ENCODE measurements at places on chromosomes 12 and 14.

- no peak for DNase-seq
These were observed 68.6 kb downstream of the HMGA2 start for GRCh38 chr12:65892841-65893251.

DNA sequence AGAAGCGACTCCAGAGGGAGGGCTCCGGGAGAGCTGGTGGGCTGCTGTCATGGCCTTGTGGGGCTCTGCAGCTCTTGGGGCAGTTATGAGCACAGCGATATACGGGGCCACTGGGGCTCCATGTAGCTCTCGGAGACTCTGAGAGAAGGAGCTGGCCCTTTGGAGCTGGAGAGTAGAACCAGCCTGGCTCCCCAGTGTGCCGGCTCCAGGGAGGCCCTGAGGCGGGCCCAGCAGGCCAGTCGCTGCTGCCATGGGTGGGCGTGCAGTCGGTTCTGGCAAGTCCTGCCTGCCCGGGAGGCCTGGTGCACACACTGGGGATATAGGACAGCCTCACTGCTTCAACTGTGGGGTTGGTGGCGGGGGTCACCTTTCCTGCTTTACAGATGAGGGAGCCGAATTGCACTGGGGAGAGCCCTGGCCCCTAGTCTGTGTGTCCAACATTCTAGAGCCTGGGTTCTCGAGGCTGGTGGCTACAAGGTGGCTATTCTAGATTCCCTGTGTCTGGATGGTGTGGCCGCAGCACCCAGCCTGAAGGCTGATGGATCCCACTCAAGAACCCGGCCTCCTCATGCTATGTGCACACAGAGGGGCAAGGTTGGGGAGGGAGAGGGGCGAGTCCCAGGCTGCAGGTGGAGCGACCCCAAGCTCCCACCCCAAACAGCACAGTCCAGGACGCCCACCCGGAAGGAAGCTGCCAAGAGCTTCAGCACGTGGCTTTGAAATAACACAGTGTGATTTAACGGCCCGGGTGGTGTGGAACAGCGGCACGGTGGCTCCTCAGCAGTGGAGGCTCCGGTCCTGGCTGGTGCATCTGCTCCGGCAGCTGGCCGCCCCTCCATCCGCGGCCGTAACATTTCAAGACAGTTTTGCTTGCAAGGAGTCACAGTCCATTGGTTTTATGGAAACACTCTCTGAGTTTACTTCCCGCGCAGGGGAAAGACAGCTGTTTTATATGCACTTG is 188.3 kb upstream of the C14orf180 start:
- DNase-seq, result no peak

GRCh38 chr12:2393016-2393415 is 340.2 kb downstream of the CACNA1C start:
- no peak for DNase-seq

- peak; percentile 82 for DNase-seq
These were observed at the start of gene RASAL1 for GRCh38 chr12:113135178-113136127. Gene RASAL1, minus strand, starts transcription at chr12:113135761. Its CDS starts 299 bp downstream, at chr12:113135462.

DNA sequence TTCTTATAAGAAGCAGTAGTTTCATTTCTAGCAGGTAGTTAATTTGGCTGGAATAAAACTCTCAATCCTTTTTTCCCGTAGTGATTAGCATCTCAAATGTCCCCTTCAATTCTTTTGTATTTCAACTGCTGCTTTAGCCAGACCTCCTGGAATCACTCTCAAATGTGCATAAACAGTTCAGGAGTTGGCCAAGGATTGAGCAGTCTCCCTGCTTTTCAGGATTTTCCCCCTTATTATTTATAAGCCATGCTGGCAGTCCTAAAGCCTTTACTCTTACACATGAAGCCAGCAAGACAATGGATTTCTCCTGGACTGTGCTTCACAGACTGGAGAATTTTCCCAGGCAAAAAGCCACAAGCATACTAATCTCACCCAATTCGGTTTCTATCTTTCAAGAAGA is 950.1 kb downstream of the VRK1 start:
- no peak for DNase-seq

- DNase-seq, result no peak
These were observed 22.4 kb upstream of the GPR33 start for GRCh38 chr14:31510222-31510621.

- no peak for DNase-seq
These were observed 2.4 kb downstream of the EMP1 start for GRCh38 chr12:13198876-13199275.

DNA sequence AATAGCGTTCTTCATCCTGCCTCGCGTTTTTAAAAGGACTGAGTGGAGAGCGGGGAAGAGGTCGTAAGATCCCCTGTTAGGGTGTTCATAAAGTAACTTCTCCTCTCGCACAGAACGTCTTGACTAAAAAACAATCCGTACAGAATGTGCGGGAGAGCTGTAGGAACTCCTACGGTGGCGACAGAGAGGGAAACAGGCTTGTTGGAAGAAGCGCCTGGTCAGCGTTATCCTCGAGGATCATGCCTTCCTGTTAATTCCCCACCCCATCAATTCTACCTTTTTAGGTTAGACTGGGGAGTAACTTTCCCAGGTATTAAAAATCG is 399 bp upstream of the WASHC4 start:
- no peak for DNase-seq

- no peak for DNase-seq
These were observed 141.1 kb upstream of the LHX5 start for GRCh38 chr12:113612793-113613192.

GRCh38 chr14:73394317-73394716 is 64.0 kb downstream of the NUMB start:
- no peak for DNase-seq

DNA sequence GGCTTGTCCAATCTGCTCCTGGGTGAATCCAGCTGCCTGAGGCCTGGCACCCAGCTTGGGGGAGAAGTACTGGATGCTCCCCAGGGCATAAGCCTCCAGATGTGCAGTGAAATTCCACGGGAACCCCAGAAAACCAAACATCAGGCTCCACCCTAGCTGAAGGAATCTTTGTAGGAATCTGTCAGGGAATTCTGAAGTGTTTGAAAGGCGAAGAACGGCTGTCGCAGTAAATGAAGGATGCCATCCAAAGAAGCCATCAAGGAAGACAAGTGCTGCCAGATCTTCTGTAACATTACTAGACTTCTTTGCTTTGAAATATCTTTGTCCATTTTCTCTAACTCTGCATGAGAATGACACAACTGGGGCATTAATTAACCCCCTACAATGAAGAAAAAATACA is 219.4 kb downstream of the FOXN3 start:
- DNase-seq, result no peak

- no peak for DNase-seq
These were observed 21.2 kb downstream of the ZBTB42 start for GRCh38 chr14:104821971-104822608.

GRCh38 chr14:24332268-24332993 is 2.4 kb downstream of the ADCY4 start:
- DNase-seq, result peak; percentile 46

DNA sequence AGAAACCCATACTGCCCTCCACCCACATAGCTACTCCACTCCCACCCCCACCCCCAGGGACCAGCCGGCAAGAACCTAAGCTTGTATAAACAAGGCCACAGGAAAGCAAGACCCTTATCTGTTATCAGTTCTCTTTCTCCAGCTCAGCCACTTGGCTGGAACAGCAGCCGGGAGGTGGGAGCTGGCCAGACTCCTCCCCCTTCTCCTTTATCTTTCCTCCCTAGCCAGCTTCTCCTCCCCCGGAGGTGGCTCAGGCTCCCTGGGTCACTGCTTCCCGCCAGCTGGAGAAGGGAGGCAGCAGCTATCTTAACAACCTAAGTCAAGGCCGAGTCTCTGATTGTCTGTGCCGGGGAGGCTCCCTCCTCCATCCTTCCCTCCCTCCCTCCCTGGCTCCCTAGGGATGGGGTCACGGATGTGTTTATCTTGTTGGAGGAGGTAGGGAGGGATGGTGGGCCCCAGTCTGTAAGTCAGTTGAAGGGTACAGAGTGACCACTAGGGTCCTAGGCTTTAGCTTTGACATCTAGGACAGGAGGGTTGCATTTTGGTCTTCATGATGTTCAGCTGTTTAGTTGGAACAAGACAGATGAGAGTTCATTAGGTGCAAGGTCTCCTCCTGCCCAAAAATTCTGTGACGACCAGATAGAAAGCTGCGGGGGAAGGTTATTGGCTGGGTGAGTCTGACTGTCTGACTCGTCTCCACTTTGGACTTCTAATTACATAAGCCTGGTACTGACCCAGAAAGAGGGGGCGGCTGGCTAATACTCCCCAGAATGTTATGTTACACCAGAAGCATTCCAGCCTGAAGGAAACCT is 29.7 kb downstream of the ZFP36L1 start:
- no peak for DNase-seq

- no peak for DNase-seq
These were observed 156.8 kb downstream of the ERC1 start for GRCh38 chr12:1147821-1148220.

GRCh38 chr12:126117502-126117901 is 1052.3 kb downstream of the AACS start:
- no peak for DNase-seq

DNA sequence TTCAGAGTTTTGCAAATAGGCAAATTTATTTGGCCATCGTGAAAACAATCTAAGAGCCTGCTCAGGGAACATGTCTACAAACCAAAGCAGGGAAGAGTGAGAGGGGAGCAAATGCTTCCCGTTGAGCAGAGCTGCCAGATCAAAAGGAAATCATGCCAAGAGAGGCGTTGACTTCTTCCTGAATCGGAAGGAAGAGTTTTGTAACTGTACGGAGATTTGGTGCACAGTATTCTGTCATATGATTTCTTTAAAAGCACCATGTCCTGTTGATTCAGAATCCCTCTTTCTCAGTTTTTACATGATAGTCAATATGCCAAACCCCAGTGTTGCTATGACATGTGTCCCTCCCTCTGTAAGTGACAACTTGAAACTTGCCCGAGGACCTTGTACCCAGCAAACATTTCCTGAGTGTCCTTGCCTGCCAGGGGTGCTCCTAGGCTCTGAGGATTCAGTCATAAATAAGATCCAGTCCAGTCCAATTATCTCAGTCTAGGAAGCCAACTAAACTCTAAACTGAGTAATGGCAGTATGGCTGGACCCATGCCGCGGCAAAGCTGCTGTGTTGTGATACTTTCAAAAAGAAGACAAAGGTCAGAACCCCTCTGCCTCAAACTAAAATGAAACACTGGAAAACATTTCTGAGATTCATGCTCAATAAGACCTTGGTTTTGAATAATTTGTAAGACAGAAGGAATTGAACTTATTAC is 300.1 kb upstream of the FKBP4 start:
- no peak for DNase-seq

DNA sequence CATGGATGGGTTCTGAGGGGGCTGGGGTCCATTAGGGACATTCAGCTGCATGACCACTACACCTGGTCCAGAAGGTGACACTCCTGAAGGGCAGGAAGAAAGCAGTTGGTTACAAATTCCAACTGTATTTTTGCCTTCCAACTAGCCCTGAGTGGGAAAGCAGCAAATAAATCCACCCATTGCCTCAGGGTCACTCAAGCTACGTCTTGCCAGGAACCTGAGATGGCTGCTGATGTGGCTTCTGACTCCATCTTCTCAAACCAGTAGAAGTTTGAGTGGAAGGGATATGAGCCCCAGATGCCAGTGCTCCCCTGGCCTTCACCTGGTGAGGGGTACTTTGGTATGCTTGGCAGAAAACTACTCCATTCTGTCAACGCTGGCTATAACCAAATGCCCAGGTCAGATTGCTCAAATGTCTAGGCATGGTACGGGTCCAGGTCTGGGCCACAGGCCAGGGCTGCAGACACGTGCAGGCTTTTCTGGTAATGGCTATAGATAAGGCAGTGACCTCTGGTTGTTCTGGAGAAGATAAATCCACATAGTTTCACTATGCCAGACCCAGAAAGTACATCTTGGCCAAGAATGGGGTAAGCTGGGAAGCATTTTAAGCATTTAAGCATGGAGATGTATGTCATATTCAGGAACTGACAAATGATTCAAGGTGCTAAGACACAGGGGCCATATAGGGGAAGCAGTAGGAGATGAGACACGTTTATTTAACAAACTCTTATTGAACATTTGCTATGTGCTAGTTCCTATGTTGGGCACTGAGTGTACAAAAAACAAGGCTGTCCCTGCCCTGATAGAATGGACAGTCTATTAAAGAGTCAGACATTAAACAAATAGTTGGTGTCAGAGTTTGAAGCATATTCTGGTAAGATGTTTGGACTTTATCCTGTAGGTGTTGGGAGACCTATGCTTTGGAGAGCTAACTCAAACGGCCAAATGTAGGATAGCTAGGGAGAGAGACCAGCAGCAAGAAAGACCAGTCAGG is 8.3 kb upstream of the STAC3 start:
- DNase-seq, result no peak

DNA sequence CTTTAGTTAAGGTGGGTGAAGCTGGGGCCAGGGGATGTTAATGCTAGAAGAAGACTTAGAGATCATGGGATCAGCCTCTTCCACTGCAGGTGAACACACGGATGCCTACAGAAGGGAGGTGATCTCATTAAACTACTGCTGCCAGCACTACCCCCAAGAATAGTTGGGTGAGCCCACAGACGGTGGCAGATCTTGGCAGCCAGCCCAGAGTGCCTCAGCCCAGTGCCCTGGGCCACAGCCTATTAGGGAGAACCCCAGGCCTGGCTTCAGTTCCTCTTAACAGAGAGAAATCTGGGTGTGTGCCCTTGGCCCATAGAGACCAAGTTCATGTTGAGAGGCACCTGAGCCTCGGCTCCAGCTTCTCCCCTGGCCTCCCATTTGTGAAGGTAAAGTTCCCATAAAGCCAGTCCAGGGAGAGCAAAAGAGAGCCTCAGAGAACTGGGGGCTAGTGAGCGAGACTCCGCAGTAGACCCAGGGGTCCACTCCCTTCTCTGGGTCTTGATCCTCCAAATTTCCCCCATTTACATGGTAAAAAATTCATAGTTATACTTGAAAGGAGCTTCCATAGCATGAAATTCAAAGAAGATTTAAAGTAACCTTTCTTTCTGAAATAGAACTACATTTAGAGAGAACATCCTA is 125.0 kb upstream of the CCND2 start:
- DNase-seq, result no peak

DNA sequence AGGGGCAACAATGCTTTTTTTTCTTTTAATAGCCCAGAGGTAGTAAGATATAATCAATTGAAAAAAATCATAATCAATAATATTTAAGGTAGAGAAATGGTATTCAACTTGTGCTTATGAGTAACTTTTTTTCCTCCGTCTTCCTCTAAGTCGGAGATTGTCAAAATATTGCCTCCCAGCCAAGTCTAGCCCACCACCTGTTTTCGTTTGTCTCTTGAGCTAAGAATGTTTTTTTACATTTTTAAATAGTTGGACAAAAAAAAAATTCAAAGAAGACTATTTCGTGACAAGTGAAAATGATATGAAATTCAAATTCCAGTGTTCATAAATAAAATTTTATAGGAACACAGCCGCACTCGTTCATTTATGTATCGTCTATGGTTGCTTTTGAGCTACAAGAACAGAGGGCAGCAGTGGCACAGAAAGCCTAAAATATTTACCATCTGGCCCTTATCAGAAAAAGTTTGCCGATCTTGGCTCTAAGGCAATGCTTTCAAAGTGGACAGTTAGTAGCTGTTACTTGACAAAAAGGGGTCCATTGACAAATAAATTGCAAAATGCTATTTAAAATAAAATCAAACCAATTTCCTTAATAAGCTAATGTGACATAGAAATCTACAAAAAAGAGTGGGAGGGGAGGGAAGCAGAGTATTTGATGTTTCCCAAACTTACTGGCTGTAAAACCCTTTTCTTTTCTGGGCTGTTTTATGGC is 40.8 kb upstream of the MAX start:
- no peak for DNase-seq

- peak; percentile 36 for DNase-seq
These were observed at the start of gene TMEM63C for GRCh38 chr14:77181603-77182437. Gene TMEM63C, plus strand, starts transcription at chr14:77181798. Its CDS starts 37,016 bp downstream, at chr14:77218814.

All from nucleus accumbens (tissue), 56 donors.